ENCODE measurements at places on chromosomes 5 and 9. TPM values are rescaled to one million over a fixed set of nuclear protein-coding genes. Genes with fewer than 3 reads are reported as not detected.

- no peak for DNase-seq
Observed at GRCh38 chr5:58649716-58650115, 66.8 kb downstream of the RAB3C start.

DNA sequence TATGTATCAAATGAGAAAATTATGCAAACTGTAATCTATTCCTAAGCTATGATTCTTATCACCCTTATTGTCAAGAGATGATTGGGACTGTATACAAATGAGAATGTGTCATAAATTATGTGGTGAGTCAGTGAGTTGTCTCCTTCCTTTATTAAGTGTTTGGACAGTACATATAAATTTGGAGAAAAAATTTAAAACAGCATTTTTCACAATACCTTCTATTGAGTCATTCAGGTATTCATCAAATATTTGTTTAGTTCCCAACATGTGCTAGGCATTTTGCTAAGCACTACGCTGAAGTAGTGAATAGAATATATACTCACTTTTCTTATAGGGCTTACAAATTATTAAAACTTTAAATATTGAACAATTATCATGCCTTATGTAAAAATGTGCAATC lies 36.3 kb upstream of the PTPRD start:
- DNase-seq: no peak

DNA sequence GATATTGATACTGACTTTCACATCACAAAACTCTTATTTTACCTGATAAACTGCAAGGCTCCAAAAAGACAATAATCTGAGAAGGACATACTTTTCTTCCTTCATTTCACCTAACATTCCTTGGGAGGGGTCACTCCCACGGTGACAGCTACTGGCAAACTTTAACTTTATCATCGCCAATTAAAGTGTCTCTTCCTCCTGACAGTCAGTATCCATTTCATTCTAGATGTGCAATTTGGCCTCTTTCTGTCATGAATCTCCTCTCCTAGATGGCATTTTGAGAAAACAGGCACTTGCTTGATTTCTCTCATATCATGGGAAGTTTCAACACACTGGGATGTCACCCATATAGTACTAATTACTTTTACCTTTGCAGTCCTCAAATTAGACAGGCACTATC lies 413.5 kb upstream of the CCNG1 start:
- DNase-seq: no peak

FOXI1 gene
- total RNA-seq: not detected

DNA sequence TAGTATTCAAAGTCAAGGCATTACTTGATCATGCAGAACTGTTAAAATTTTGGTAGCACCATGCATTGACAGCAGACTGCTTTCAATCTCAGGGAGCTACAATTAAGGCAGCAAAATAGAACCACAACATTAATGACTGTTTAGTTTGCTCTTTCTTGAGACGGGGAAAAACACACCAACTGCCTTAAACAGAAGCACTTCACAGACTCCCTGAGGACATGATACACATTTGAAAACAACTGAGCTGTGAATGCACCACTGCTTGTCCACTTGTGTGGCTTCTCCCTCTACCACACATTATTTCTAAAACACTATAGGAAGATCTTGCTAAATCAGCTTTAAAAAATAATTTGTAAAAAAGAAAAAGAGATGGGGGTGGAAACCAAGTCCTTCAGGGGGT lies 79.6 kb upstream of the MAST4 start:
- DNase-seq: no peak

MEF2C gene
- 207 TPM for total RNA-seq
